SHP77 treated with DMSO at 0.1 percent for 48 hours (cell line): ENCODE measurements at places on chromosomes 7 and 10.
A peak's percentile ranks its signal among the peaks of the same experiment; 100 is the strongest.

- DNase-seq: no peak
Measured at GRCh38 chr10:113094114-113094486, 144.1 kb downstream of the TCF7L2 start.

GRCh38 chr7:3194501-3195141 lies 106.4 kb upstream of the SDK1 start:
- DNase-seq: no peak

GRCh38 chr7:156759579-156760202 lies 119.1 kb downstream of the RNF32 start:
- DNase-seq: no peak

DNA sequence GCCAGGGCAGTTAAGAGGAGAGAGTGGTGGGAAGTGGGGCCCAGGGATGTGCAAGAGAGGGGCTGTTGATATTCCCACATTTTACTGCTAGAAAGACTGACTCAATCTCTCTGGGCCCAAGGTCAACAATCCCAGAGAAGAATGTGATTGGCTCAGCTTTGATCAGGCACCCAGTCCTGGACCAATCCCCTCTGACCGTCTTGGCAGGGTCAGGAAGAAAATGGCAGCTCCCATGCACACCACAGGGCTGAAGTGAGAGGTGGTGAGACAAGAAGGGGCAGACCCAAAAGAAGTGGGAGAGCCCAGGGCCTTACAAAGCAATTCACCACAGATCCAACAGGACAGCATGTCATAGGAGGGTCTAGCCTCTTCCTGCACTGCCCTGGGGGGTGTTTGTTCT lies 3.3 kb upstream of the C10orf105 start:
- no peak for DNase-seq

DNA sequence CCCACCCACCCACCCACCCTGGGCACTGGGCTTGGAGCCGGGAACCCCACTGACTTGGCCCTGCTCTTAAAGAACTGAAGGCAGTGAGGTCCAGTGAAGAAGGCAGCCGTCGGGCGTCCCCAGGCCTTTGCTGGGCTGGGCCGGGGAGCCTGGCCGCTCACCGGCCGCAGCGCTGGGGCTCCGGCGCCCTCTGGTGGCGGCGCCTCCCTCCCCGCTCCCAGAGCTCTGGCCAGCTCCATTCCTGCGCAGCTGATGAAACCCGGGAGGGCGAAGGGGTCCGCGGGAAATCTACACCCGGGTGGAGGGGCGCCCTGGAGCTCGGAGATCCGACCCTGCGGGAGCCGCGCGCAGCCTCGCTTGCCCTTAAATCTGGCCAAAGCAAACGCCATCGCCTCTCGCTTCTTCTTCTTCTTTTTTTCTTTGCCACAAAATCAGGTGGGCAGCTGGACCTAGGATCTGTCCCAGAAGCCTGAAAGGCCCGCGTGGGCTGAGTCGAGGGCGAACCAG lies 1.7 kb upstream of the CXCL12 start:
- DNase-seq: no peak

DNA sequence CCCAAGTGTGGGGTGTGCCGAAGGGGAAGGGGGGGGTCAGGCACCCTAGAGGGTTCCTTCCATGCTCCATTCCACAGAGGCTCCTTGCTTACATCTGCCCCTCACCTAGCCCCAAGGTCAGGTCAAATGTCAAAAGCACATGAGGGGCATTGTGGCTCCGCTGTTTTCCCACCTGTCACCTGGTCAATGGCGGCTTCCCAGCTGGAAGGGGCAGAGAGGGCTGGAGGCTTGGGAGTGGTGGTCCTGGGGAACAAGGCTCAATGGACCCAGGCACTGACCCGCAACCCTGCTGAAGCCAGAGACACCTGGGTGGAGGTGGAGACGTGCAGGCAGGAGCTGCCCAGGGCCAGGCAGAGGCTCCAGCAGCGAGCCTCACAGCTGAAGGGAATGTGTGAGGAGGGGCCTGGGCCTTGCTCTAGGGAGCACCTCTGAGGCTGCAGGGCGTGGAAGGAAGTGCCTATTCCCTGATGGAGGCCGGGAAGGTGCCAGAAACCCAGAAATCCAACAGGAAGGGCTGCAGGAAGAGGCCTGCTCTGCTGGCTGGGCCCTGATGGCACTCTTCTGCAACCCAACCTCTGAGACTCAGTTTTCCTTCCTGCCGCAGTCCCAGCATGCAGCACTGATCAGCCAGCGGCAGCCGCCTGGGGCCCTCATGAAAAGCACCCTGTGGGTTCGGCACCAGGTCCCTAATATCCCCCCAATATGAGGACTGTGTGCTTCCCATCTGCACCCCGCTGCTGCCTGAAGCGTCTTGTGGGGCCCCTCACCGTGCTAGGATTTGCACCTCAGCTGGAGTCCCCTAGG lies 16.0 kb downstream of the RASGEF1A start:
- DNase-seq: no peak

DNA sequence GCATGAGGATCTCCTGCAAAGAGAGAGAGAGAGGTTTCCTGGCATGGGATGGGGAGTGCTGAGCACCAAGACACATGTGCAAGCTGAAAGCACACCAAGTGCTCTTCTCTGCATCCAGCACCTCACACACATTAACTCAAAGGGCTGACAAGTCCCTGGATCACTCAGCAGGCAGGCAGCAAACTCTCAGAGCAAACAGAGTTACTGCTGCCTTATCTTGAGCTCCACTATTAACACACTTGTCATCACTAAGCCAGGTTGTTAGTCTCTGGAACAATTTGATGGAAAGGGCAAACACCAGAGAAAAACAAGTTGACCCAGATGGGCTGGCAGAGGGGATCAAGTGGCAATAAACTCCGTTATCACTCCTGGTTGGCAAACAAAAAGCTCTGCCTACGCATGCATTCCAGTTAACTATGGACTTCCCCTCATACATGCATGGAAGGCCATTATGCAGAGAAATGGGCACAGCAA lies 349.9 kb downstream of the KCNMA1 start:
- DNase-seq: peak; percentile 32

DNA sequence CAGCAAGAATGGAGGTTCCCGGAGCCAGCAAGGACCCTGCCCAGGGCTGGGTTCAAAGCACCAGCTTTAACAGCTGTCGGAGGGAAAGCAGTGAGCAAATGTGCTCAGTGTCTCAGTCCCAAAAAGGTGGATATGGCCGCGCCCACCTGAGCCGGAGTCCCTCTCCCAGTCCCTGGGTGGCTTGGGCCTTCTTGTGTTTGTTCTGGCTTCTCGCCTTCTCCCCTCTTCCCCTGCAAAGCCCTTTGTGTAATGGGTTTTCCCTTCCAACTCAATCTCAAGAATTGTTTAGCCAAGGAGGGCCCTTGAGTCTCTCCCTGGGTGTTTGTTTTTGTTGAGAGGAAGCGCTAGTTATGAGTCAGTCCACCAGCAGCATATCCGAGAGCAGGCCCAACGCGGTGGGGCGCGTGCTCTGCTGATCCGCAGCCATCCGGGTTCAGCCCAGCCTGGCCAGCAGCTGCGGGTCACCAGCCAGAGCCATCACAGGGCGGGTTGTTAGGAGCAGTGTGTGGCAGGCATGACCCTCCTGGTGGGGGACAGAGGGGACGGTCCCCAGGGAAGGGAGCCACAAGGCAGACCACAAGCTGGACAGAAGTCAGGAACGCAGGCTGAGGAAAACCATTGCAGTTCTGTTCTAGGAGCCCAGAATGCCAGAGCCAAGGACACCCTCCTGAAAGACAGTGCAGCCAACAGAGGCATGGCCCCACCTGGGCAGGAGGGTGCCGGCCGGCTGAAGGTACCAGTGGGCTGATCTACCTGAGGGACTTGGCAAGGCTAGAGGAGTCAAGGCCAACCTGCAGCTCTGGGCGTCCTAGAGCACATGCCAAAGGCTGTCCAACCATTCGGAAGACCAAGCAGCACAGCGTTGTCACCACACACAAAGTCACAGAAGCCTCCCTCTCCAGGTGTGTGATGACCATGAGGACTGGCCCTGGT lies 21.3 kb downstream of the CALML3 start:
- no peak for DNase-seq

DNA sequence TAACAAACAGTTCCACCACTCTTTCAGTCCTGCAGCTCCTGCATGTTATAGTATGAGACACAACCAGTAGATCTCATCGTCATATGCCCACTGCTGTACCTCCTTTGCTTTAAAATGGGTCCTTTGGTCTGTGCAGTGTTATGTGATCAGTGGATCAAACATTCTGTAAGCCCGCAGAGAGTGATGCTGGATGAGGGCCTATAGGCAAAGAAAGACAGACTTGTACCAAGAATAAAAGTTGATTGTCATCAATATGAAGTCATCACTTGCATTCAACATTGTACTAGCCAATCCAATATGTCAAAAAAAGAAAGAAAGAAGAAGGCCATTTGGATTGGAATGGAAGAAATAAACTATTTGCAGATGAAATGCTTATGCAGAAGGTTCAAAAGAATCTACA lies 79.8 kb upstream of the PHYHIPL start:
- no peak for DNase-seq

- DNase-seq: no peak
Measured at GRCh38 chr10:58588673-58589265, 76.1 kb downstream of the BICC1 start.

DNA sequence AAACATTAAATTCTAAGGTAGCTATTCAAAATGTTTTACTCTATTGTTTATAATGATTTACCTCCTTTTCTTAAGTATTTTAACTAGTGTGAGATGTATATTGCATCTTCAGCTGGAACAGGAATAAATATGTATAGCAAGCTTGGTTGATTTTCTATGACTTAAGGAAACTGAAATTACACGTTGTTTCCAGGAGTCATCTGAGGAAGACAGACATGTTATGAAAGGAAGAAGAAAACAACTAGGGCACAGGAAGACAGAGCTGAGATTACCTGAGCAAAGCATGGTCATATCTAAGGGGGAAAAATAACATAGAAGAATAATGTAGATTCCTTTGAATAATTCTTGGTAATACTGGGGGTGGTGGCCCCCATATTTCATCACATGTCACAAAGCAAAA lies 210.9 kb upstream of the SEMA3E start:
- no peak for DNase-seq

DNA sequence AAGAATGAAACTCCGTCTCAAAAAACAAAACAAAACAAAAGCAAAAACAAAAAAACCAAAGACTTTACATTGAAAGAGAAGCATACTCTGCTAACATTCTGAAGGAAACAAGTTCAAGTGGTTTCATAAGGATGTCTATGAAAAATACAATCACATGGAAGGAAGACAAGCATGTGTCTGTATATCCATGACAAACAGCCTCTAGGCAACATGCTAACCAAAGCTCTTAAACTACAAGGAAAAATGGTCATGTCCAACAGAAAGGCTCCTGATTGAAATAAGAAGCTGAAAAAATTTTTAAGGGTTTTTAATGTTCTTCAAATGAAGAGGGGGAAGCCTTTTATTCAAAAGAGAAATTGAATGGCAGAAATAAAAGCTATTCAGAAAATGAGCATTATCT lies 64.9 kb downstream of the UBE2H start:
- no peak for DNase-seq

GRCh38 chr7:17632384-17632783 lies 307.9 kb downstream of the SNX13 start:
- no peak for DNase-seq

- DNase-seq: peak; percentile 63
Measured at GRCh38 chr10:125017547-125018298, 75.8 kb downstream of the ZRANB1 start.

DNA sequence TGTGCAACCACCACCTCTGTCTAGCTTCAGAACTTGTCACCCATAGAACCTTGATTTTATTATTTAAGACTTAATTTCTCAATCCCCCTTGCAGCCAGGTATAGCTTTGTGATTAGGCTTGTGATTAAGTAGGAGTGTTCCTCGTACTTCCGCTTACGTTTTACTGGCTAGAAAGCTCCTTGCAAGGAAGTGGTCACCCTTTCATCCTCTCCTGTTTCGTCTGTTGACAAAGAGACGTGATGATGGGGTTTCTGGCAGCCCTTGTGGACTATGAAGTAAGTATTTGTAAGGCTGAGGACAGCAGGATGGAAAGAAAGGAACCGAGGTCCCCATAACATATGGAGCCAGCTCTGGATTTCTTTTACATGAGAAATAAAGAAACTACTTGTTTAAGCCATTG lies 86.5 kb upstream of the KDM7A start:
- DNase-seq: no peak

DNA sequence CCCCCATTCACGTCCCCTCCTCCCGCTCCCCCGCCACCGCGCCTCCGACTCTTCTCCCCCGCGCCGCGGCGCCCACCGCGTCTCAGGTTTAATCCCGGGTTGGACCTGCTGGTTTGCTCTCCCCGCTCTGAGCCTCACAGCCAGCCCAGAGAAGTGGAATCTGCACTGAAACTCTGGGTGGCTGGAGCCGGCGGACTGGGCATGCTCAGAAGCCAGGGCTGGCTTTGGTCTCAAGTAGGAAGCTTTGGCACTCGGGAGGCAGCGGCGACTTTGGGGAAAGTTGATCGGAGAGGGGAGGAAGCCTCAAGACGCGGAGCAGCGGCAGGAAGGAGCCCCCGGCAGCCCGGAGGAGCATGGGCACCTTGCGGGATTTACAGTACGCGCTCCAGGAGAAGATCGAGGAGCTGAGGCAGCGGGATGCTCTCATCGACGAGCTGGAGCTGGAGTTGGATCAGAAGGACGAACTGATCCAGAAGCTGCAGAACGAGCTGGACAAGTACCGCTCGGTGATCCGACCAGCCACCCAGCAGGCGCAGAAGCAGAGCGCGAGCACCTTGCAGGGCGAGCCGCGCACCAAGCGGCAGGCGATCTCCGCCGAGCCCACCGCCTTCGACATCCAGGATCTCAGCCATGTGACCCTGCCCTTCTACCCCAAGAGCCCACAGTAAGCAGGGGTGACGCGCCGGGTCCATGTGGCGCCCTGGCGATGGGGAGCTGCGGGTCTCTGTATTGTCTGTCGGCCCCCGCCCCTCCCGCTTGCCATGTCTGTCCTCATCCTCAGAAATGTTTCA lies at the start of gene PRKG1:
TSS of gene PRKG1 (plus strand) at position 250 of the 791 bp plus-strand sequence.
- DNase-seq: no peak

GRCh38 chr10:102593074-102593803 lies 51.0 kb upstream of the TRIM8 start:
- DNase-seq: no peak

DNA sequence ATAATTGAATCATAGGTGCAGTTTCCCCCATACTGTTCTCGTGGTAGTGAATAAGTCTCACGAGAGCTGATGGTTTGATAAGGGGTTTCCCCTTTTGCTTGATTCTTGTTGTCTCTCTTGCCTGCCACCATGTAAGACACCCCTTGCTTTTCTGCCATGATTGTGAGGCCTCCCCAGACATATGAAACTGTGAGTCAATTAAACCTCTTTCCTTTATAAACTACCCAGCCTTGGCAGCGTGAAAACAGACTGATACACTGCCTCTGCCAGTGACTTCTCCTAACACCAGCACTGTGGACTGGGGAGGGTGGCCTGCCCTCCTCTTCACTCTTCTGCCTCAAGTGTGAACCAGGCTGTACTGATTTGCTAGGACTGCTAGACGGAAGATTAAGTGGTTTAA lies 108.6 kb downstream of the RAB11FIP2 start:
- DNase-seq: no peak

- DNase-seq: no peak
Measured at GRCh38 chr7:101555921-101556275, 73.2 kb downstream of the MYL10 start.
